Umbilical cord (tissue), 2 donors: ENCODE measurements at places on chromosomes 4 and X. TPM values are rescaled to one million over a fixed set of nuclear protein-coding genes. Genes with fewer than 3 reads are reported as not detected.
A peak's percentile ranks its signal among the peaks of the same experiment; 100 is the strongest.

DNA sequence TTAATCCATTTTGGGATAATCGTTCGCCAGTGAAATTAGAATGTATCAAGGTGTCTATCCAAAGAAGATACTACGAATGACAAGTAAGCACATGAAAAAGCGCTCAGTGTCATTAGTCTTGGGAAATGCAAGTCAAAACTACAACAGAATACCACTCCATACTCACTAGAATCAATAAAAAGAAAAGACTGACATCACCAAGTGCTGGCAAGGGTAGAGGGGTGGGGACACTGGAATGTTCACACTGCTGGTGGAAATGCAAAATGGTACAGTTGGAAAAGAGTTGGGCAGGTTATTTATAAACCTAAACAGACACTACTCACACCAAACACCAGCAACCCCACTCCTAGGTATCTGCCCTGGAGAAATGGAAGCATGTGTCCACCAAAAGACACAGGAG lies 11.2 kb downstream of the WDR1 start:
- DNase-seq: no peak

ARHGEF6 gene
- 40.0 TPM for total RNA-seq

DNA sequence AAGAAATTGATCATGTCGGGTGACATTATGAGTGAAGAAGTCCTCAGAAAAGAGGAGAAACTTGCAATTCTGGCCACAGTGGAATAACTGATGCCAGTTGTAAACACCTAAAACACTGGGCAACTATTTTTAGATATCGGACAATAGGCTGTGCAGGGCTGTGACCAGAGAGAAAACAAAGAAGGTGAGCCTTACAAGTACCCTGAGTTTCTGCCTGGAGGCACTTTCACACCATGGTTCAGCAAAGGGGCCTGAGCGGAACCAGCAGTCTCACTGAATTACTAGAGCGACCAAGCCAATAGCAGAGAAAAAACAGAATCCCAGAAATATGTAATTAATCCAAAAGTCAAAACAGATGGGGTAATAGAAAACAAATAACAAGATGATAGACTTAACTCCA lies 11.2 kb downstream of the IRAK1 start:
- DNase-seq: no peak

DNA sequence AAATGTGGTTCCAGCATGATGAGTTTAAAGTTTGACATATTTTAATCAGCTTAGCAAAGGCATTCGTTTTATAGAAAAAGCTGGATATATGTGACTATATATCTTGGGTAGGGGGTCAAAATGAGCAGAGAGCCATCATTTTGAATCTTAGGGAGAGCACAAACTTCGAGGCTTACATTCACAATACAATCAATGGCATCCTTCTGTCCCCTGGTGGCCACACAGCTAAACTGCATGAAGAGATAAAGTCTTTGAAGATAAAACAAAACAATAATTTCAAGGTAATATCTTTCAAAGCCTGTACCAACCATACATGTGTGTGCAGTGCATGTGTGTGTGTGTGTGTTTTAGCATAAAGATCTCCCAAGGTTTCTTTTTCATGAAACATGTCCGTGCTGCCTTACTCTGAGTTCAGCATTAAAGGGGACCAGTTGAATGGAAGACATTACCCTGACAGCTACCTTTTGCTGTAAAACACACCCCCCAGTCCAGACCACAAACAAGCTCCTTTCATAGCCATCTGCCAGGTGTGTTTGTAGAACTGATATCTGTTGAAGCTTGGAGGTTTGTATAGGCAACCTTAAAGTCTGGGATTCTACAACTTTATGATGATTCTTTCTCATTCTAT lies 22.0 kb downstream of the DYNLT3 start:
- DNase-seq: peak; percentile 27

DNA sequence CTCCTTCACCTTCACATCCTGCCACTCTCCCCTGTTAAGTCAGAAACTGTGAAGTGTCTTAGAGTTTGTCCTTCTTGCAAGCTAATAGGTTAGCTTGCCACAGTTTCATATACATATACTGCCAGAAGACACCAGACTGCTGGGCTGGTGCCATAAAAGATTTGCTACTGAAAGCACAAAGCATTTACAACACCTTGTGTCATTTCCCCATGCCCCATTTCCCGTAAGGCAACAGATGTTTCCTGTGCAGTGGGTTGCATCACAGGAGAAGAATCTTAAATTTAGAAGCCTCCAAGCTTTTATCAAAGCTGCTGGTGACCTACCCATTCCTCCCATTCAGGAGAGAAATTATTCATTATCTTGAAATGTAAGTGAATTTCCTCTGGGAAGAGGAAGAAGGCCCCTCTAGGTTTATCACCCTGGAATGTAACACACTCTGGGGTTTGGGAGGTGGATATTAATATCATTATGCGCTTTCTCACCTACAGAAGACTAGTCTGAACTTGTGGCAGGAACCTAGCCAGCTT lies 34.5 kb upstream of the RAB33B start:
- DNase-seq: peak; percentile 67

XK gene
- 7.7 TPM for total RNA-seq

- DNase-seq: peak; percentile 27
Measured at GRCh38 chrX:3820167-3820566, 106.7 kb upstream of the PRKX start.

PDGFRA gene
- 465 TPM for total RNA-seq

DNA sequence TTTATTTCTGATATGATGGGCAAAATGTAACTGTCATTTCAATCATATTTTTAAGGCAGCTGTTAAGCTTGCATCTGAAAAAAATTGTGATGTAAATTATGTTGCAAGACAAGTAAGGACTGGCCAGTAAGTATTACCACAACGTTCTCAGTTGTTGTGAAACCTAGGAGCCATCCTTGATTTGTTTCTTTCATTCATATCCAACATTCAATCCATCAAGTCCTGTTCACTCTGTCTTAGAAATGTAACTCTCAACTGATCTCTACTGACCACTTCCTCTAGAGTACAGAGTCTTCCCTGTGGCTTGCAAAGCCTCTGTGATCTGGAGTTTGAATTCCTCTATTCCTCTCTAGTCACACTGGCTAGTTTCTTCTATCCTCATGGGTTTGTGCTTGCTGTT lies 161.4 kb upstream of the MAD2L1 start:
- DNase-seq: no peak

ADH7 gene
- 2.4 TPM for total RNA-seq

GRCh38 chr4:87838205-87838604 lies 5.4 kb downstream of the MEPE start:
- DNase-seq: no peak

RBM10 gene
- 28.4 TPM for total RNA-seq
